GM06990 (cell line): ENCODE measurements at places on chromosomes 3 and 15.

DNA sequence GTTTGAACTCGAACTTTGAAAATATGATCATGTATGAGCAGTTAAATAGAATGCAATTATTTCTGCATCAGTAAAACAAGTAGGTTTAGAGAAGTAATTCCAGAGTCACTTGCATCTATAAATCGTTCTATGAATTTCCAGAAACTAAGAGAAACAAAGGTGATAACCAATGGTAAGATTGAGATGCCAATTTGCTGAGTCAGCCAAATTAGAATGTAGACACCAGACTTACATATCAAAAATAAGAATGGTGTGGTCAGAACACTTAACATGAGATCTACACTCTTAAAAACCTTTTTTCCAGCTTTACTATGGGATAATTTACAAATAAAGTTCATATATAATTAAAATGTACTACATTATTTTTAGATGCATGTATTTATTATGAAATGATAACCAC is 1435.9 kb downstream of the OTOL1 start:
- DNase-seq: no peak

DNA sequence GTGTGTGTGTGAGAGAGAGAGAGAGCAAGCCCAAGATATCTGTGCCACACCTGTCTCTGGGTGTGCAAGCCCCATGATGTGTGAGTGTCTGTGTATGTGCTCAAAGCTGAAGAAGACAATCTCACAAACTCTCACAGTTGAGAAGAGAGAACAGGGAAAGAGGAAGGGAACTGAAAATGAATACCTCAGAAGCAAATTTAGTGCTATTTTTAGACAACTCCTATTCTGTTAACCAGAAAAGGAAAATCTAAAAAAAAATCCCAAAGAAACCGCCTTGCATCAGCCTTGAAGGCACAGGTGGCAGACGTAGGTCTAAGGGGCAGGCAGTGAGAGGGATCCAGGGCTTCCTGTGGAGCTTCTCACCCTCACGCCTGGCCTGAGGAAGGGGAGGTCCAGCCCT is 47.8 kb downstream of the ATP2B2 start:
- no peak for DNase-seq

- no peak for DNase-seq
These were observed 27.6 kb downstream of the EEFSEC start for GRCh38 chr3:128180913-128181312.

GRCh38 chr3:30222441-30222840 is 384.0 kb upstream of the TGFBR2 start:
- no peak for DNase-seq

DNA sequence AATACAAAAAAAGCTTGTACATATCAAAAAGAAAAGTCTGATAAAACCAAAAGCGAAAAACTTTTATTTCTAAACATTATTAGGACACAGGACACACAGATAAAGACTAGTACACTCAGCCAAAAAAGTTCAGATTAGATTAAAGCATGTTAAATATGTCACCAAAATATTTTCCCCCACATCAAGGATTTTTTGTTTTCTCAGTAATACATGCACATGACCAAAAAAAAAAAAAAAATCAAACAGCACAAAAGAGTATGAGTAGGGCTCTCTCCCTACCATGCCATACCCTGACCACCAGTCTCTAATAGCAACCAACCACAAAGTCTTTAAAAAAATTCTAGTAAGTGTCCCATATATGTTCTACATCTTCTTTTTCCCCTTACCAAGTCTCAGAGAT is 77.4 kb downstream of the LRRFIP2 start:
- DNase-seq: no peak

GRCh38 chr15:29438703-29439055 is 169.1 kb upstream of the NSMCE3 start:
- no peak for DNase-seq

GRCh38 chr3:95832146-95832545 is 982.2 kb upstream of the EPHA6 start:
- no peak for DNase-seq

GRCh38 chr3:11034309-11034985 is 41.9 kb downstream of the SLC6A1 start:
- no peak for DNase-seq

- no peak for DNase-seq
These were observed 13.6 kb downstream of the RNF13 start for GRCh38 chr3:149826636-149827035.

- no peak for DNase-seq
These were observed 581 bp downstream of the IP6K1 start for GRCh38 chr3:49785565-49786356.

DNA sequence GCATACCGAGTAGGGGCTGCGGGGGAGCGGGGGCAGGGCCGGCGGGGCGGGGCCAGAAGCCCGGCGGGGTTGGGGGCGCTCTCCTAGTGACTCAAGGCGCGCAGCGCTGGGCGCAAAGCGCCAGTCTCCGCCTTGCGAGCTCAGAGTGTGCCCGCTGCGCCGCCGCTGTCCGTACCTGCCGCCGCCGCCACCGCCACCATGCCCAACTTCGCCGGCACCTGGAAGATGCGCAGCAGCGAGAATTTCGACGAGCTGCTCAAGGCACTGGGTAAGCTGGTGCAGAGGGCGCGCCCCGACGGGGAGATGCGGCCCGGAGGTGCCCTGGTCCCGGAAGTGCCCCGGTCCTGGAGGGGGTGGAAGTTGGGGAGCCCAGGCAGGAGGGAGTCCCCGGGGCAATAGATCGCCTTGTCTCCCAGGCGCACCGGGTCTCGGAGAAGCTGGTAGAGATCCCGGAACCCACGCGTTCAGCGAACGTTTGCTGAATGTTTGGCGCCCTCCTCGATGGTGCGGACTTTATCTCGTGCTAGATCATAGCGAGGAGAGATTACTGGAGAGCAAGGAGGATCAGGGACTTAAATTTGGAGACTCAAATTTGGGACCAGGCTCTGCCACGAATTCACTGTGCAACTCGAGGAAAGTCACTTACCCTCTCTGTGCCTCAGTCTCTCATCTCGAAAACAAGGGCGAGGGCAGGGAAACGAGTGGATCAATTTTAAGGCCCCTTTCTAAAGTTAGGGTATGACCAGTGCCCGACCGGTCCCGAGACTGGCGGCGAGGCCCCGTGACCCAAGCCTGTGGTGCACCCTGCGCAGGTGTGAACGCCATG is at the start of gene CRABP1:
CRABP1 (plus strand) TSS at position 123 of the 826 bp plus-strand sequence; CDS start at position 199, 76 bp downstream.
- DNase-seq: no peak

DNA sequence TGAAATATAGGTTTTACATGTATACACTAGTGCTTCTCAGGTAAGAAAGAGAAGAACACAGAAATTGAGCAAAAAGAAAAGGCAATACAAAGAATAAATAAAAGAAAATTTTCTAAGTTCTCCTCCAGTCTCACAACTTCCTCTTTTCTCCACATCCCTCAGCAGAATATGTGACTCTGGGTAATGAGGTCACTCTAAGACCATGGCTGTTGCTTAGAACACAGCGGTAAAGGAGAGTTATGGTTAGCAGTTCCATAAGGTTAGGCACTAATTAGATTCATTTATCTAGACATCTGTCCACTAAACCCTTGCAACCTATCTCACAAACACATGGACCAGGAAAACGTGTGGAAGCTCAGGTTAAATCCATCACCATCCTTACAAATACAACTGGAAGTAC is 47.9 kb downstream of the IGSF11 start:
- no peak for DNase-seq

- no peak for DNase-seq
These were observed 35.4 kb upstream of the RBMS3 start for GRCh38 chr3:29245441-29245840.

GRCh38 chr15:71562251-71562650 is 248.1 kb upstream of the NR2E3 start:
- no peak for DNase-seq

- DNase-seq: no peak
These were observed 13.4 kb downstream of the EID1 start for GRCh38 chr15:48891232-48891765.

DNA sequence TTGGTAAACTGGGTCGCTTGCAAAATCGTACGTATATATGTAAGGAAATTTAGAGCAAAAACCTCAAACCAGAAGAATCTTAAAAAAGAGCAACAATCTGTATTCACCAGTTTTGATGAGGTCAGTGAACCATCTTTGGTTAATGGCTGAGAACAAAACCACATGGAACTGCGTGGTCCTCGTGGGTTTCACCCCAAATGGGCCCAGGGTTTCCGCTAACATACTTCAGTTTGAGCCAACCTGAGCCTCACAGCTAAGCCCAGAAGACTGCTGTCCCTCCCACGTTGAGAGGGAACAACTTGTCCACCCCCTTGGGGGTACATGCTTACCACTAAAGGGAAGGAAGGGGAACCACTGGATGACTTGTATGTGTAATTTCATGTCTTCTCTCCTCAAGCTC is 204.6 kb downstream of the CACNA2D3 start:
- DNase-seq: no peak

DNA sequence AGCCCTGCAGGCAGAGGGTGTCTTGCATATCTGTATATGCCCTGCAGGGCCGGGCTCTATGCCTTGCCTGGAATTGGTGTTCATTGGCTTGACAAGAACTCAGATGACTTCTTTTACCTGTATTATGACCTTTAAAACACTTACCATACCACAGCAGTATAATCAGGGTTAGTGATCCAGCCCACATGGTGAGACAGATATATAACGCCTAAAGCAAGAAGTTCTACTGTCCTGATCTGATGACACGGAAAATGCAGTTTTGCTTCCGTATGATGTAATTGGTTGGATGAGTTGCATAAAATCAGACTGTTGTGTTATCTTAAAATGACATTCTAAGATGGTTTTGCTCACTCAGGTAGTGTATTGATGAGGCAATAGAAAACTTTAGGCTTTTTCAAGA is 9.4 kb downstream of the CCDC174 start:
- DNase-seq: no peak

DNA sequence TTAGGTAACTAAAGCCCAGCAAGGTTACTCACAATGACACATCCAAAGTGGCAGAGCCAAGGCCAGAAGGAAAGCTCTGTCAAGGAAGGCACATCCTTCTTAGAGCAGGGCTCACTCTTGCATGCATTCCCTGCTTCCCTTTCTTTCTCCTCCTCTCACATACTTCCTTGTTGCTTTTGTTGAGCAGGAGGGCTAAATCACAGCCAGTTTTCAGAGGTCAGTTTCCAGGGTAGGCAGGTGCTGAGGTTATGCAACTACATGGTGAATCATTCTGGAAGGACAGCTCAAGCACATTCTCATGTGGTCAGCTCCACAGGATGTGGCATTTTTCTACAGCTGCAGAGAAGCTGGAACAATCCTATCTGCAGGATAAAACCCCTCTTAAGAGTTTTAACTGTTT is 275.6 kb downstream of the ZNF621 start:
- no peak for DNase-seq

GRCh38 chr3:58588030-58588614 is 10.9 kb upstream of the FAM107A start:
- DNase-seq: no peak

DNA sequence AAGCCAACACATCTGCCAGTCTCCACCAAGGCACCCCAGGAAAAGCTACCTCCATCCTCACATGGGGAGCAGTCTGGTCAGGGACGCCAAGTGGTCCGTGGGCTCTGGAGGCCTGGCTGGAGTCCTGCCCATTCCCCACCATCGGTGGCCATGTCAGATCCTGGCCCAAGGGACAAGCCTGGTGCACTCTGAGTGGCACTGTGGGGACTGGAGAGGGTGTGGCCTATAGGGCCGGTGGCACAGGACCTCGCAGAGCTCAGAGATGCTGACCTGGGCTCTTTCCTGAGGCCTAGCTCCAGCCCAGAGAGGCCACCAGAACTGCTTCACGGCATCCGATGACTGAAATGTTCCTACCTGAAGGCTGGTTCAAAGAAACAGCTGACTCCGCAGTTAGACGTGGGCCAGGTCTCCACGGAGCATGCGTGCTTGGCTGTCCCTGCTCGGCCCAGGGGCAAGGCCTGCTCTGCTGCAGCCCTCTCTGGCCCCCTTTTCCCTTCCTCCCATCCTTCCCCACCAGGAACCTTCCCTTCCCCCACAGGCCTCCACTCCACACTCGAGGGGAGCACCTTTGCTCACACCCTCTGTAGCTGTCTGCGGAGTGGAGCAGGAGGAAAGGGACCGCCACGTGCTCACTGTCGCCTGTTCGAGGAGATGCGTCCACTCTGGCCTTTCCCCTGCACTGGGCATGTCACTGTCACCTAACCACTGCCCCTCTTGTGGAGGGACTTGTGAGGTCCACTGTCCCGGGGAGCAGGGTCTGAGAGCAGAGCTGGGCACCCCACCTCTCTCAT is 119.3 kb downstream of the CHSY1 start:
- no peak for DNase-seq

DNA sequence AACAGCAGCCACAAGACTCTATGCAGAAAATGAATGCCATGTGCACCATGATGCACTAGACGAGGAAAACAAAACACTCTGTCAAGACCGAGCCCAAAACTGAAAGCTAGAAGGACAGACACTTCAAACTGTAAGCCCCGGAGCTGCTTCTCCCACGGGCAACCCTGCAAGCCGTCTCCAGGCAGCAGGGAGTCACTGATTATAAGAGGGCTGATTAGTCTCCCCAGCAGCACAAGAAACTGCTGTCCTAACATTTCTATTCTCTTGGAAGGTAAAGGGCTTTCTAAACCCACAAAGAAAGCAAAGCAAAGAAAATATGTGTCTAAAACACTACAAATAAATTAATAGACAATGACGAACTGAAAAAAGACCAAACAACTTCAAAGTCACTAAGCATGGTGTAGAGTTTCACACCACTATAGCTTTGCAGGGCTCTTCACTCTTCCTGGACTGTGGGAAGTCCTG is 15.5 kb downstream of the TBC1D2B start:
- no peak for DNase-seq

DNA sequence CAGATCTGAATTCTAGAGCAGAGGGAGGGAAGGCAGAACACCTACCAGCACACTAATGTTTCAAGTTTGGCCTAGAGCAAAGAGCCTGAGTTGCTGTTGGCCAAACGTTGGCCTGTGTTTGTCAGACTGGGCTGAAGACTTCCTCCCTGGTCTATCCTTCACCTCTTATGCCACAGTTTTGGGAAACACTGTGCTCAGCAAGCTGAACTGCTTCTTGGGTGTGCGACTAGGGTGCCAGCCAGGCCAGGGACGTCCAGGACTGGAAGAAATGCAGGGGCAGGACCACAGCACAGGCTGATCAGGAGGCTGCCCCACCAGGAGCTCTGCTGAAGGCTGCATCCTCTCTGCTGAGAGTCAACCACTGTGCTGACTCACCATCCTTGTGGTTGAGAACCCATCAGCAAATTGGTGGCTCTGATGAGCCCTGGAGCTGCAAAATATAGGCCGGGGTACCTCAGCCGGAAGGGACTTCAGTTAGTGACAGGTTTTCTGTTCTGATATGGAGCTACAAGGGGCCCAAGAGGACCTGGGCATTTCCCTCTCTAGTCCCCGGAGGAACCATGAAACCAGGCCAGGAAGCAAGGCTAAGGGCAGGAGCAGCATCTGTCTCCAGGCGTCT is 131.6 kb upstream of the RASGRP1 start:
- DNase-seq: peak; percentile 65

- no peak for DNase-seq
These were observed 245.7 kb downstream of the FHIT start for GRCh38 chr3:61005591-61005990.

GRCh38 chr3:57952208-57952631 is 56.0 kb upstream of the FLNB start:
- DNase-seq: no peak

DNA sequence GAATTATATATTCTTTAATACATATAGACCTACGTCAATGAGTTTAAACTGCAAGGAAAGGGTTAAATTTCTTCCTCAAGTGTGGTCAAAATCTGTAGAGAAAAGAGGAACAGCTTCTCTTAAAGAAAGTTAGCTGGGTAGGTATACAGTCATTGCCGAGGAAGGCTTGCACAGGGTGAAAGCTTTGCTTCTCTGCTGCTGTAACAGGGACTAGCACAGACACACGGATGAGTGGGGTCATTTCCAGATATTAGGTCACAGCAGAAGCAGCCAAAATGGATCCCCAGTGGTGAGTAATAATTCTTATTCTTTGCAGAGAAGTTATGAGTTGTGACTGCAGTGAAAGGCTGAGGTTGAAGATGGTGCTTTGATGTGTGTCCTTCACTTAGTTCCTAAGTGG is at the start of gene CD86:
CD86 (plus strand) TSS at position 148 of the 400 bp plus-strand sequence; CDS start at position 276, 128 bp downstream.
- peak; percentile 76 for DNase-seq
